ENCODE measurements at places on chromosomes 16 and 17.

DNA sequence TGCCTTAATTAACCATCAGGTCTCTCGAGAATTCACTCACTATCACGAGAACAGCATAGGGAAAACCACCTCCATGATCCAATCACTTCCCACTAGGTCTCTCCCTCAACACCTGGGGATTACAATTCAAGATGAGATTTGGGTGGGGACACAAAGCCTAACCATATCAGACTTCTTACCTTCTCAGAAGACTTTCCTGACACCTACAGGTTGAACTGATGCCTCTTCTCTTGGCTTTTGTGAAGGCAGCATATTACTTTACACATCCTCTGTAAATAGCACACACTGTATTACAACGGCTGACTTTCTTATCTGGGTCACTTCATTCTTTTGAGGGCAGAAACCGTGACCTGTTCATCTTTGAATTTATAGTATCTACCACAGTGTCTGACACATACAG lies 23.6 kb downstream of the BMERB1 start:
- DNase-seq: no peak

- no peak for DNase-seq
Observed at GRCh38 chr17:64083563-64084085, 46.3 kb downstream of the ERN1 start.

- DNase-seq: no peak
Observed at GRCh38 chr16:80233097-80233835, 307.5 kb upstream of the DYNLRB2 start.

DNA sequence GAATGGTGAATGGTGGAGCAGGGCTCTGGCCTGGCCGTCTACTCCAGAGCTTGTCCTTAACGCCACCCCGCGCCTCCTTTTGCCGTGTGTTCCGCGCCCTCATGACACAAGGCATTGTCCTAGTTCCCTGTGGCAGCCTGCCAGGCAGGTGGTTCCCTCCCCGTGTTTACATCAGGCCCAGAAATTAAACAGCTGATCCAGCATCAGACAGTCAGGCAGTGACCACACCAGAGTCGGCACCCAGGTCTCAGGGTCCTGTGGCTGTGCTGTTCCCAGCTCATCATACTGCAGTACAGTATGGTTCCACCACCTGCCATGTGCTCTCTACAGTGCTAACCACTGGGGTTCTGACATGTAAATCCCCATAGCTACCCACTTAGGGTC lies 119.7 kb downstream of the RAB11FIP4 start:
- no peak for DNase-seq
